ENCODE measurements at places on chromosomes 1 and 21.

DNA sequence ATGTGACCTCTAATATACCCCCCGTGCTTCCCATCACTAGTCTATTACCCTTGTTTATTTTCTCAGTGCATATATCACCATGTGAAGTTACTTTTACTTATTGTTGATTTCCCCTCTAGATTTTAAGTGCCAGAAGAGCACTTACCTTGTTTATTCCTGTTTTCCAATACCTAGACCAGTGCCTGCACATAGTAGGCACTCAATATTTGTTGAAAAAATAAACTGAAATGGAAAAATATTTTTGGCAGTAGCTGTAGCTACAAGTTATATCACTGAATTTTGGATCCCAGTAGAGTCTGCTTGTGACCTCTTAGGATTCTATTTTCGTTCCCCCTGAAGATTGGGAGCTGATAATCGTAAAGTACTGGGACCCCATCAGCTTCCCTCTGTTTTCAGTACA, 32.0 kb upstream of the FOXE3 start:
- no peak for DNase-seq

- no peak for DNase-seq
Measured at GRCh38 chr1:162357681-162358266, 18.9 kb downstream of the SPATA46 start.

- DNase-seq = no peak
Measured at GRCh38 chr1:5554784-5555183, 437.4 kb downstream of the NPHP4 start.

- DNase-seq = no peak
Measured at GRCh38 chr1:65946376-65946775, 153.7 kb downstream of the PDE4B start.

- no peak for DNase-seq
Measured at GRCh38 chr1:59484096-59484495, 187.2 kb downstream of the FGGY start.

- no peak for DNase-seq
Measured at GRCh38 chr1:233582439-233582838, 31.5 kb upstream of the KCNK1 start.

GRCh38 chr1:62599044-62599443, 1.7 kb downstream of the ANGPTL3 start:
- no peak for DNase-seq

All from NCI-H1436 (cell line).